Ascending aorta (tissue), 2 donors: ENCODE measurements at places on chromosomes 5 and 9. TPM values are rescaled to one million over a fixed set of nuclear protein-coding genes. Genes with fewer than 3 reads are reported as not detected.
A peak's percentile ranks its signal among the peaks of the same experiment; 100 is the strongest.

DNA sequence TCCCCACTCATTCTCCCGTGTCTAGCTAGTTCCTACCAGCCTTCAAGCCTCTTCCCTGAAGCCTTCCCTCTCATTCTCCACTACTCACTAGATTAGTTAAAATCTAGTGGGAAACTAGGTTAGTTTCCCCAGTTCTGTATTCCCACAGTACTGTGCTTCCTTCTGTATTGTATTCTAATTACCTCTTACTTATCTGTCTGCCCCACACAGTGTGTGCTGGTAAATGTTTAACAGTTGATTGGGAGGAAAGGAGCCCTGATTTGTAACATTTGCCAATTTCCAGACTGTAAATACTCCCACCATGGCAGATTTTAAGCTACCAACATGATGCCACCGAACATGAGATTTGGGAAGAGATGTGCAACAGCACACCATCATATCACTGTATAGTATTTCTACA lies 8.3 kb downstream of the KLHL3 start:
- no peak overlapping the region for H3K4me3 ChIP-seq
- no peaks in the 10 kb centered on the region for H3K36me3 ChIP-seq
- H3K4me1 ChIP-seq, result no peaks in the 10 kb centered on the region
- H3K27me3 ChIP-seq, result no peaks in the 10 kb centered on the region
- no peak overlapping the region for H3K27ac ChIP-seq
- no peak for DNase-seq

DNA sequence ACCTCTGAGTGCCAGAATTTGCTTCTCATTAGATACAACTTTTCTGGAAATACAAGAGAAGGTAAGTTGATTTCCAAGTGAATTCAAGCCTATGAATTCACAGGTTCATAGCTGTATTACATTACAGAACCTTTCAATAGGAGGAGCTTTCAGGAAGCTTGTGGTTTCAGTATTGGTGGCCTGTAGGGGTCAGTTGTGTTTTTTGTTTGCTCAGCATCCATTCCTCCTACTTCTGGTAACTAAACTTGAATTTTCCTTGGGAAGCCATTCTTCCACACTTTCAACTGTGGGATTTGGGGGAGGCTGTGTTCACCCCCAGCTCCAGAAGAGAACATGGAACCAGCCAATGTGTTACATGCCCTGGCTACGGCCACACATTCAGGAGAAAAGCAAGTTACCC lies 5.6 kb upstream of the CYSTM1 start:
- H3K27ac ChIP-seq, result no peak overlapping the region
- no peaks in the 10 kb centered on the region for H3K27me3 ChIP-seq
- DNase-seq, result no peak
- no peak overlapping the region for H3K4me3 ChIP-seq

SOX30 gene
- total RNA-seq, result not detected

OR13D1 gene
- total RNA-seq, result not detected

DNA sequence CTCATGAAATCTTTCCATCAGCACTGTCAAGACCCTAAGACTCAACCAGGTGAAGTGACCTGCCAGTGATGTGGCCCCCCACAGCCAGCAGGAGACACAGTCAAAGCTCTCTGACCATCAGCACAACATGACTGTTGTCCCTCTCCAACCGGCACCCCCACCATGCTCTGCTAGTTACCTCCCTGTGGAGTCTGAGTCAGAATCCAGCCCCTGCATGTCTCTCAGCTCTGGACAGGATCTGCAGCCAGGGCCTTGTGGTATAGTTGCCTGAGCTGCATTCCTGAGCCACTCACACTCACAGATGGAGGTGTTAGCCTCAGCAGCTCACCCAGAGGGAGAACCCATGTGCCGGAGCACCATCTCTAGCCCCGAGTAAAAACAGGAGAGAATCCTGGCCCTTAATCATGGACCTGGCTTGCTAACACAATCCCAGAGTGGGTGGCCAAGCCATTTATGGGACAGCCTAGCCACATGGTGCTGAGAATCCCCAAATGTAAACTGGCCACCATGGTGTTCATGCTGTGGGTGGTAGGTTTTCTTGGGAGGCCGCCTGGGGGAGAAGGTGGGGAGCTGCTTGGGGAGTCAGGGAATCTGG lies 237.8 kb downstream of the PAPPA start:
- no peaks in the 10 kb centered on the region for H3K4me1 ChIP-seq
- H3K4me3 ChIP-seq, result no peak overlapping the region

DNA sequence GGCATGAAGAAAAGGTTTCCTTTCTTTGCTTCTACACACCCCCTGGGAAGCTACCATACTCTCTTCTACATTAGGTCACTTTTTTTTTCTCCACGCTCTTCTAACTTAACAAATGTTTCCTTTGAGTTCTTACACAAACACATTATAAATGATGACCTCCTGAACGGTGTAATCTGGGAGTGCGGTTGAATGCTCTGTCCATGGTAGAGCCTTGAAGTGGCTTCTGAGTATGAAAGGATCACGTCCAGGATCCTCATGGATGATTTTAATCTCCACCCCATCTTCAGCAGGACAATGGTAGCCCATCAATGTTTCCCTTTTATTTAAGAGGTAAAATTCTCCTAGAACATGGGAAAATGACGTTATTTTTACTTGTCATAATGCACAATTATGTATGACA lies 587.3 kb downstream of the SEMA5A start:
- H3K27ac ChIP-seq, result no peak overlapping the region
- no peaks in the 10 kb centered on the region for H3K4me1 ChIP-seq
- DNase-seq, result no peak

GRCh38 chr9:20276762-20277161 lies 345.5 kb downstream of the MLLT3 start:
- H3K4me3 ChIP-seq, result no peak overlapping the region
- no peak for DNase-seq
- no peaks in the 10 kb centered on the region for H3K4me1 ChIP-seq

- H3K36me3 ChIP-seq, result no peaks in the 10 kb centered on the region
- no peaks in the 10 kb centered on the region for H3K4me1 ChIP-seq
- no peak for DNase-seq
- no peaks in the 10 kb centered on the region for H3K27me3 ChIP-seq
Measured at GRCh38 chr9:29637471-29638237, 2064.4 kb upstream of the C9orf72 start.

- no peaks in the 10 kb centered on the region for H3K36me3 ChIP-seq
- H3K4me1 ChIP-seq, result no peaks in the 10 kb centered on the region
- DNase-seq, result no peak
- no peaks in the 10 kb centered on the region for H3K27me3 ChIP-seq
- H3K4me3 ChIP-seq, result no peak overlapping the region
Measured at GRCh38 chr5:79552984-79553383, 39.0 kb upstream of the HOMER1 start.

SLC45A2 gene
- not detected for total RNA-seq

FOXD1 gene
- 7.1 TPM for total RNA-seq

DNA sequence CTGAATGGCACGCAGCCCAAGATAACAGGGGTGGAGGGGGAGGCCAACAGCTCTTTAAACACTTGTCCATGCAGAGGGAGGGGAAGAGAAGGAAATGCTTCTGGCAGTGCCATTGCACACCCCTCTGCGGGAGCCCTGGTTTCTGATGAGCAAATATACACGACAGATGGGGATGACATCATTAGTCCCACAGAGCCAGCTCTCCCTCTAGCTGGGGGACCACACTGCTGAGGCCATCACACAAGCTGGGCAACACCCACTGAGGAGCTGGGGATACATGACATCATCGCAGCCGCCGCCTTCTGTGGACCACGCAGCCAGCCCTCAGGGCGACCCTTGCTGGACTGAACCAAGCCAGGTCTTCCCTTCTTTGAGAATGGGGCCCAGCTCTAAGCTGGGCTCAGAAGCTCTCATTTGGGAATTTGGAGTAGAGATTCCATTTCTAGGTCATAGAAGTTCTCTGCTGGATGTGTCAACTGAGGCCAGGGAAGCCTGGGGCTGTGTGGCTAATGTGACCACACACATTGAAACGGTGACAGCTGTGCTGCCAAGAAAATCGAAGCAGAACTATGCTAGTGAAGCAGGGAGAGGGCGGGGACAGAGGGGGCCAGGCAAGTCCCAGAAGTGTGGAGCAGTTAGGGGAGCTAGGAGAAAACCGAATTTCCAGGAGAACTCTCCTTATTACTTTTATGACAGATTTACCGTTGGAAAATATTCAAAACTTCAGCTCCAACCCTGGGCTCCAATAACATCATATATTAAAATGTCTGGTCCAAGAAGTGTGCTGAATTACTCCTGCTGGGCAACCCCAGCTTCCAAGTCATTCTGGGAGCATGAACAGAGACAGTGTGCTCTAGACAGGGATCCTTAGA lies 79.5 kb downstream of the PRRT1B start:
- no peaks in the 10 kb centered on the region for H3K27me3 ChIP-seq
- DNase-seq, result no peak
- peaks cover 71% of the 10 kb centered on the region for H3K36me3 ChIP-seq
- no peak overlapping the region for H3K4me3 ChIP-seq
- H3K27ac ChIP-seq, result no peak overlapping the region

DNA sequence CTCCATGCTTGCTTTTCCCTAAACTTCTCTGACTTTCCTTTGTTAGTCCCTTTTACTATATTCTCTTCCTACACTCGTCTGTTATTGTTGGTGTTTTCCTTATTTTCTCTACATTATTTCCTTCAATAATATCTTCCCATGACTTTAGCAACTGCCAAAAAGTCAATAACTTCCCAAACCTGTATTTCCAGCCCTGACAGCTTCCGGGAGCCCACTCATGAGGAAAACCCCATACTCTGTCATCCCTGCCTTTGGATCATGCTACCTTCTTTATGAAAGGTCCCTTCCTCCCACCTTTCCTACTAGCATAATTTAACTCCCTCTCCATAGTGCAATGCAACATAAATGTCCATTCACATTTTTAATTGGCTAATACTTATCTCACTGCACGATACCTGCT lies 144.0 kb upstream of the CDH6 start:
- no peak overlapping the region for H3K27ac ChIP-seq
- no peaks in the 10 kb centered on the region for H3K27me3 ChIP-seq
- H3K36me3 ChIP-seq, result no peaks in the 10 kb centered on the region
- DNase-seq, result no peak
- H3K4me1 ChIP-seq, result no peaks in the 10 kb centered on the region

GRCh38 chr5:89946508-89946907 lies 463.0 kb downstream of the CETN3 start:
- H3K36me3 ChIP-seq, result no peaks in the 10 kb centered on the region
- no peak for DNase-seq
- H3K4me3 ChIP-seq, result no peak overlapping the region
- H3K27me3 ChIP-seq, result no peaks in the 10 kb centered on the region
- peak overlapping the region; percentile 38 for H3K27ac ChIP-seq

DNA sequence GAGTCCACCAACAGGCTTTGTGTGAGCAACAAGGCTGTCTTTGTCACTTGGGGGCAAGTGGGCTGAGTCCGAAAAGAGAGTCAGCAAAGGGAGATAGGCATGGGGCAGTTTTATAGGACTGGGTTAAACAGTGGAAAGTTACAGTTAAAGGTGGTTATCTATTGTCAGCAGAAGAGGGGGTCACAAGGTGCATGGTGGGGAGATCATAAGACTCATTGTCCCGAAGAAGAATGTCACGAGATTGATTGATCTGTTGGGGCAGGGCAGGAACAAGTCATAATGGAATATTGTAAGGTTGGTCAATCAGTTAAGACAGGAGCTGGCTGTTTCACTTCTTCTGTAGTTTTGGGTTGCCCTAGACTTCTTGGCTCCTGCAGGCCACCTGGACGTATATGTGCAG lies 7.6 kb upstream of the HMGCS1 start:
- no peaks in the 10 kb centered on the region for H3K36me3 ChIP-seq
- H3K27me3 ChIP-seq, result no peaks in the 10 kb centered on the region
- H3K4me1 ChIP-seq, result no peaks in the 10 kb centered on the region

DNA sequence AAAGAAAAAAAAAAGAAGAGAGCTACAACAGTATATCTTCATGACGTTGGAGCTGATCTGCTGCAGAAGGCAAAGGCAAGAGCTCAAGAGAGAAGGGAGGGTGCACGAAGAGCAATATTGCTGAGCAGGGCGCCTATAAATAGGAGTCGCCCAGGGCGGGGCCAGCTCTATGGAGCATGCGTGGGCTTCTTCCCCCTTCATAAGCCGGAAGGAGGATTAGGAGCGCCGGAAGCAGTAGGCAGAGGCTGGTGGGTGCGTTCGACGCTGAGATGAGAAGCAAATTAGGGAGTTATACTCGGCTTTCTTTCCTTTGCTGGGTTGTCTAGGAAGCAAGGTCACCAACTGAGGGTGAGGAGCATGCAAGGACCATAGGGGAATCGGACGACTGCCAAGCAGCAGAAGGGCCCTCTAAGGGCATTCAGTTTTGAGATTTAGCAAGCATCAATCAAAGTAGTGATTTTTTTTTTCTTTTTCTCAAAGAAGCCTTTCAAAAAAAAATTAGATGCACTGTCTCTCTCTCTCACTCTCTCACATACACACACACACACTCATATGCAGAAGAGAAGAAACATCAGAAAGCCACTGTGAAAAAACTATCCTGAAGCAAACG lies 496.7 kb downstream of the ENC1 start:
- no peak for DNase-seq
- H3K4me1 ChIP-seq, result no peaks in the 10 kb centered on the region
- no peaks in the 10 kb centered on the region for H3K36me3 ChIP-seq
- H3K27me3 ChIP-seq, result no peaks in the 10 kb centered on the region
- no peak overlapping the region for H3K4me3 ChIP-seq
- H3K27ac ChIP-seq, result no peak overlapping the region

- no peak overlapping the region for H3K27ac ChIP-seq
- DNase-seq, result no peak
- no peak overlapping the region for H3K4me3 ChIP-seq
- no peaks in the 10 kb centered on the region for H3K4me1 ChIP-seq
Measured at GRCh38 chr5:121976979-121977378, 15.2 kb downstream of the SRFBP1 start.

- H3K4me1 ChIP-seq, result no peaks in the 10 kb centered on the region
- no peak for DNase-seq
- H3K36me3 ChIP-seq, result no peaks in the 10 kb centered on the region
- H3K27me3 ChIP-seq, result no peaks in the 10 kb centered on the region
Measured at GRCh38 chr5:163165277-163165676, 272.1 kb upstream of the CCNG1 start.

DNA sequence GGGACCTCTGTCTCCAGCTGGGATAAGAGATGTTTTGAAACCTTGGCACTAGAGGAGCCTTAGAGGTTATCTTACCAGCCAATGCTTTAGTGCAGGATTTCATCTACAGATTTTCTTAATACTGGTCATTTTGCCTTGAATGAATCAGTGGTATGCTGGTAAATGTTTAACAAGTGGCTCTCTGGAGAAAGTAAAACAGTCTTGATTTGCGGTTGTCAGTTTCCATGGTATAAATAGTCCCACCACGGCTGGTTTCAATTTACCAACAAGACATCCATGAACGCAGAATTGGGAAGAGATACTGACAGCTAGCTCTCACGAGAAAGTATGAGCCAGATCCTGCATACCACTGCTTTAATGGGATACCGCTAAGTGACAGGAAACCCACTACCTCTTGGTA lies 56.7 kb upstream of the CXCL14 start:
- no peaks in the 10 kb centered on the region for H3K4me1 ChIP-seq
- H3K4me3 ChIP-seq, result no peak overlapping the region
- no peaks in the 10 kb centered on the region for H3K27me3 ChIP-seq
- no peak for DNase-seq
- H3K36me3 ChIP-seq, result no peaks in the 10 kb centered on the region

- H3K27ac ChIP-seq, result no peak overlapping the region
- no peaks in the 10 kb centered on the region for H3K36me3 ChIP-seq
- no peaks in the 10 kb centered on the region for H3K4me1 ChIP-seq
- H3K4me3 ChIP-seq, result no peak overlapping the region
- no peak for DNase-seq
Measured at GRCh38 chr9:70526902-70527301, 112.4 kb upstream of the KLF9 start.
